ENCODE measurements at places on chromosomes 7 and 10.

GRCh38 chr7:64874114-64874513, 29.0 kb upstream of the ZNF273 start:
- peak; percentile 2 for DNase-seq

- peak; percentile 50 for DNase-seq
Observed at GRCh38 chr7:150845421-150845861, 6.9 kb upstream of the AOC1 start.

- DNase-seq, result no peak
Observed at GRCh38 chr7:154372011-154372601, 319.9 kb downstream of the DPP6 start.

- peak; percentile 90 for DNase-seq
Observed at GRCh38 chr10:122113161-122113944, 124.4 kb downstream of the TACC2 start.

- no peak for DNase-seq
Observed at GRCh38 chr7:141228482-141228881, 154.6 kb downstream of the TMEM178B start.

GRCh38 chr10:116810120-116810500, 39.2 kb upstream of the ENO4 start:
- DNase-seq, result no peak

DNA sequence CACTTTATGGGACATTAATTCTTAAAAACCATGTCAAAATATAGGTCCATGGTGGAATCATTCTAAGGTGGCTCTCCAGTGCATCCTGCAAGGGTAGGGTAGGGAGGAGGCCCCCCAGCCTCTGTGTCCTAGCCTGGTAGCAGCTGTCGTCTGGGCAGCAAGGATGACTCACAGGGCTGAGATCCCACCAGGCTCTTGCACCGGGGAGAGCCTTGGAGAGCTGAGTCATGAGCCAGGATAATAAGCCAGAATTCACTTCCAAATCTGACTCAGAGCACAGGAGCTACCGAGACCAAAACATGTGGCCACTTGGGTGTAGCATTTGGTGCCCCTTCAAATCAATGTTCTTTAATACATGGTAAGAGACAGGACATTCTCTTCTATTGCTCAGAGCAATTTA, 298.5 kb downstream of the NEBL start:
- peak; percentile 35 for DNase-seq

DNA sequence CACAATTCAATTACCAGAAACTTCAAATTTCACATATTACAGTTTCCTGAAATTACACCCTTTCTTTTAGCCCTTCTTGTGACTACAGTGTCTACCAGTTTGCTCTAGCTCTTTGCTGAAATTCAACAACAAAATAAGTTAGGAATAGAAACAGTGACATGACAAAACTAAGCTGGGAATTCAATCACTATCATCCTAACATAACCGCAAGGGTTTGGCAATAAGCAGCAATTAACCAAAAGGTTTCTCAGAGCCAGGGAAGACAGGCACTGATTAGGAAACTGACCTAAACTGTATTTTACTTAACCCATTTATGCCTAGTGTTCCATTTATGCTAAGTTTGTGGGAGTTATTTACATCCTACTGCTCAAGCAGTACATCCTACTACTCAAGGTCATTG, 31.3 kb downstream of the HIBADH start:
- peak; percentile 10 for DNase-seq

- DNase-seq, result no peak
Observed at GRCh38 chr7:73718438-73718881, 1.0 kb downstream of the STX1A start.

DNA sequence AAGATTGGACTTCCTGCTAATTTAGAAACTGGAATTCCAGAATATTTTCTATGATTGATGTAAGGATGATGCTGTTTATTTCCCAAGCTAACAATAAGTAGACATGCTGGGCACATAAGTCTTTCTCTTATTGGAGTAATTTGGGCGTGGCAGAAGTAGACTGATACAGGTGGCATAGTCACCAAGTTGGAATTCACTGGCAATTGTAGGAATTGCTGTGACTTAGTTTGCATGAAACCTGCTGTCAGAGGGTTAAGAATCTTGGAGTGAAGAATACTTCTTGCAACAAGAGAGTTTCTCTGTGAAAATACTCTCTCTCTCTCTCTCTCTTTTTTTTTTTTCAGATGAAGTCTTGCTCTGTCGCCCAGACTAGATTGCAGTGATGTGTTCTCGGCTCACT, 569.7 kb downstream of the REEP3 start:
- DNase-seq, result no peak

- no peak for DNase-seq
Observed at GRCh38 chr10:133347710-133348517, 741 bp downstream of the PRAP1 start.

- no peak for DNase-seq
Observed at GRCh38 chr7:12518920-12519681, 51.4 kb upstream of the SCIN start.

DNA sequence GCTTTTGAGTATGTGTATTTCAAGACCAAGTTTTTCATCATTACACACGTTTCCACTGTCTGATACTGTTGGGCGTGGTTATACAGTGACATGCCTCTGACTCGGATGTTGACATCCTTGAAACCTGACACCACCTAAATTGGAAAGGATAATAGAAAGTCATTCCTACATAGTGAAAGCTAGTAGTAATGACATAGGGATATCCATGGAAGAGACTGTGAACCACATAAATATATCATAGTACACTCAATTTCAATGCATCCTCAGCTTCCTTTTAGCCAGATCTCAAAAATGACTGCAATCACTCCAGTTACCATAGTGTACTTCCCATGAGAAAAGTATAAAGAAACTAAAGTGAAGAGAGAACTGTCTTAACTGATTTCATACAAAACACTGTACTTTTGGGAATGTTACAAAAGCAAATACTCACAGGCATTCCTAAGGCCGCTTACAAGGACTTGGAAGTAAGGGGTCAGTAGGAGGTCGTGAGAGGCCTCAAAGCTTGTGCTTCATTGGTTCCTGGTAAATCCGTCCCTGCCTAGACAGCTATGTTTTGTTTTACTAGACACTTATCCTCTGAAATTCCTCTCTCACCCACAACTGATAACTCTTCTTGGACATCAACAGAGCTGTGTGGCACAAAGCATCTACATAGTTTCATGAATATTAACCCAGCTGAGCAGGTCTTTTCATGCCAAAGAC, 71.8 kb upstream of the VWDE start:
- DNase-seq, result peak; percentile 34

GRCh38 chr7:44111761-44112160, 7.6 kb downstream of the AEBP1 start:
- no peak for DNase-seq

- DNase-seq, result no peak
Observed at GRCh38 chr7:132785870-132786269, 209.6 kb upstream of the PLXNA4 start.

DNA sequence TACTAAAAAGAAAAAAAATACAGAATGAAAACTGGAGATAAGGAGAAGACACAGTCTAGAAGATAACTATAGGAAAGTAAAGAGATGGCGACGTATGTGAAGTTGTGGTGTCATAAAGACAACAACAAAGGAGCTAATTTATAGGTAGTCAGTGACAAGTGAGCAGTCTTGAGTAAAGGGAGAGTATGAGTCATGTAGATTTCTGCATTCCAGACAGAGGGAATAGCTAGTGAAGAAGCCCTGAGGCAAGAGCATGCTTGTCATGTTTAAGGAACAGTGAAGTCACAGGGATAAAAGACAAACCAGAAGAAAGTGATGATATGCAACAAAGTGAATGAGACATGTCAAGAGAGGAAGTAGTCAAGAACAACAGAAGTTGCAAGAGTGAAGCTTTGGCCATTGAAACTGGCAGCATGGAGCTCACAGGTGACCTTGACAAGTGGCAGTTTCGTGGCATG, 2.3 kb upstream of the MIOS start:
- peak; percentile 57 for DNase-seq

DNA sequence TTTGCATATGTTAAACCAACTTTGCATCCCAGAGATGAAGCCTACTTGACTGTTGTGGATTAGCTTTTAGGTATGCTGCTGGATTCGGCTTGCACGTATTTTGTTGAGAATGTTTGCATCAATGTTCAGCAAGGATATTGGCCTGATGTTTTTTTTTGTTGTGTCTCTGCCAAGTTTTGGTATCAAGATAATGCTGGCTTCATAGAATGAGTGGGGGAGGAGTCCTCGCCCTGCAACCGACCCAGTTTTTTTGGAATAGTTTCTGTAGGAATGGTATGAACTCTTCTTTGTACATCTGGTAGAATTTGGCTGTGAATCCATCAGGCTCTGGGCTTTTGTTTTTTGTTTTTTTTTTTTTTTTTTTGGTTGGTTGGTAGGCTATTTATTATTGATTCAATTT, 147.9 kb downstream of the AHR start:
- no peak for DNase-seq
